ENCODE measurements at places on chromosomes 11 and 22.

DNA sequence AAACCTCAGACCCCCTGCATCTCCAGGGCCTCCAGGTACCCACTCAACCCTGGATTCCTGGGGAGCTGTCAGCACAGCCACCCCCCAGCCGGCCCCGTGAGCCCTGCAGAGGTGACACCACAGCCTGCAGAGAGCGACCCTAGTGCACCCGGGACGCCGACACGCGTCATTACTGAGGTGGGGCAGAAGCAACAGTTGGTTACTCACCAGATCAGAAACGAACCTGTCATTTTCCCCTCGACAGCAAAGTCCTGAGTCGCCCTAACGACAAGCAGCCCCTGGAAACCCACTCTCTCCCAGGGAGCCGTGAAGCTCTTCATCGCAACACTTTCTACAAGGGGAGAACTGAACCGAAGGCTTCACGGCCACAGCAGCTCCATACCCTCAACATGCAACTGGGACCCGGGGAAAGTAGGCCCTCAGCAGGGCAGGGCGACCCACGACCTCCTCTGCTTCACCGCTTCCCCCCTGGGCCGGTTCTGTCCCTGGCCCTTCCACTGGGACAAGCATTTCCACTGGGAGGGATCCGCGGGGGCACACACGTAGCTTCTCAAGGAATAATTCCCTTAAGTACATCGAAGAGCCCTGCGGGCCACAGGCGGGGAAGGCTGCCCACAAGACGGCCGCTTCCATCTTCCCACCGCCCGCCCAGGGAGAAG is 1.6 kb downstream of the BRD1 start:
- DNase-seq = no peak

GRCh38 chr22:35375526-35375925 is 5.4 kb upstream of the HMOX1 start:
- no peak for DNase-seq

DNA sequence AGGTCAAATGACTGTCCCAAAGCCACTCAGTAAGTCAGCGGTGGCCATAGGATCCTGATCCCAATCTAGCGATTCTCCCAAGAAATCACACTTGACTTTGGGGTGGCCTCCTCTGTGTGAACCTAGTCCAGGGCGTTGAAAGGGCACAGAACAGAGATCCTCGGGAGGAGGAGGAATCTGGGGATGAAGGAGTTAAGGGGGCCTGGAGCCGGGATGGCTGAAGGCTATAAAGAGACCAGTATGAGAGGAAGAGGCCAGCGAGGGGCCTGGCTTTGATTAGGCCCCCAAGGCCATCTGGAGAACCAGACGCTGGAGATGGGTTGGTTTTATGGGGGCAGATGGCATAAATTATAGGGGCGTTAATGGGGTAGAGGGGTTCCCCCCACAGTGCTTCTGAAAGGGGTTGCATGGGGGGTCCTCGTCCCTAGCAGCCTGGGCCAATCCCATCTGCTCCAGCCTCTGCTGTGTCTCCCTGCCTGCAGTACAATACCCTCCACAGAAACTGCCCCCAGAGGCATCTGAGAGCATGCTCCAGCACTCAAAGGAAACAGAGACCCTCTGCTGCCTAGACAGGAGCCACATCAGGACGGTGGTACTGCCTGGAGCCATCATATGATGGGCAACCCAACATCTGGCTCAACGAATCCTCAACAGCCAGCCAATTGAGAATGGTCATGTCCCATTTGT is 35.2 kb upstream of the TRIM29 start:
- DNase-seq = no peak

- DNase-seq = no peak
These were observed 99.6 kb upstream of the SPON1 start for GRCh38 chr11:13862845-13863392.

DNA sequence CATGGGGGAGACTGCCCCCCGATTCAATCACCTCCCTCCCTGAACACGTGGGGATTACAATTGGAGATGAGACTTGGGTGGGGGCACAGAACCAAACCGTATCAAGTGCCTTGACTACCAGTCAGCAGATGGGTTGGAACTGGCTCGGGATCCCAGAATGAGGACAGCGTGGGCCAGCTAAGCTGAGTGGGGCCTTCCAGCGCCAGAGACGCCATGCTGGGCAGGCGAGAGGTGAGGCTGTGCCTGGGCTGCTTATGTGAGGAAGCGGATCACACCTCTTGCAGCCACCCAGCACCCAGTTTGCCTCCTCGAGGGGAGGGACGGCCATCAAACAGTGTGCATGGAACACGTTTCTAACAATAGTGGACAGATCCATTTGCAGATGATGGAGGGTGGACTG is 195.1 kb downstream of the TBC1D22A start:
- DNase-seq = no peak

DNA sequence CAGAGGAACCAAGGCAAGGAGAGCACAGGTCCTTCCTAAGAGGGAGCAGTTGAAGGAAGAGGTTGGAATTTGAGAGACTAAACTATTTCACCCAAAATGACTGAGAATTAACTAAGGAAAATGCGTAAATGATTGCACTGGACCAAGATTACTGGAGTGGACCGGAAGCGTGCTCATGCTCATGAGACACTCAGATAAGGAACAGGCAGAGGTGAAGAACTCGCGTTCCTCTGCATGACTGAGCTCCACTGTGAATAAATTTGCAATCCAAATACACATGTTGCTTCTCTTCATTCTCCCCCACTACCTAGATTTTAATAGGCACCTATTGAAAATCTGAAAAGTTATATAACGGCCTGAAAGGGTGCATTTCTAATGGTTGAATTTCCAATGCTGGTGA is 207.0 kb downstream of the KIRREL3 start:
- DNase-seq = no peak

GRCh38 chr11:36465449-36466163 is 44.5 kb downstream of the TRAF6 start:
- no peak for DNase-seq

GRCh38 chr22:30224161-30224857 is 22.2 kb downstream of the LIF start:
- no peak for DNase-seq

- DNase-seq = no peak
These were observed 93.4 kb downstream of the CEP164 start for GRCh38 chr11:117421041-117421440.

DNA sequence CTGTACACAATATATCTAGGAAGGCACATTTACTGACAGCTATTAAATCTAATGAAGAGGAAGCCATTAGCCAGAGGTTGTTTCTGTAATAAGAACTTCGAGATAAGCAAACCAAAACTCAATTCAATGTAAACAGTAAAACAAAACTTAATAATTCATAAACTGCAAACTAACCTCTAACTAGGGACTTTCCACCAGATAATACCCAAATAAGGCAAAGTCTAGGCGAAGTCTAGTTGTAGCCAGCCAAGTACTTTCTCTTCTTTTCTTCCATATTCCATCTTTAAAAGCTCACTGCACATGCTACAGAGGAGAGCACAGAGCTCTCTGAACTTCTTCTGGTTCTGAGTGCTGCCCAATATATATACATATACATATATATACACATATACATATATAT is 229.9 kb upstream of the ANO5 start:
- no peak for DNase-seq

- no peak for DNase-seq
These were observed 119.3 kb downstream of the METTL15 start for GRCh38 chr11:28227460-28227859.

GRCh38 chr11:102930451-102930850 is 25.1 kb downstream of the MMP13 start:
- no peak for DNase-seq

DNA sequence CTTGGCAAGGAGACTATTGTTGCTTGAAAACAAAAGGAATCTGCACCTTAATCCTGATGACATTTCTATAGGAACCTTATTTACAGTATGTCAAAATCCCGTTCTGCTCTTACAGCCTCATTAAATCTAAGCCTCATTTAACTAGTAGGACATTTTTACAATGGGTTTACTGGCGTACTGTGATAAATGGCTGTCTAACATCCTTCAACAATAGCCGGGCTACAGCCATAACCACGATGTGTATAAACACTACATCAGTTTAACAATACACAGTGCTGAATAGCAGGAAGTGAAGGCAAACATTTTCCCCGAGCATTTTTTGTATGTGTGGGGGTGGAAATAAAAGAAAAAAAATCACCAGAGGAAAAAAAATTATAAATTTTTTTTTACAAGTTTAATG is 131.2 kb downstream of the ARL14EP start:
- no peak for DNase-seq

GRCh38 chr22:19982991-19983578 is 33.5 kb downstream of the ARVCF start:
- DNase-seq = no peak

- no peak for DNase-seq
These were observed 131.6 kb upstream of the B3GAT1 start for GRCh38 chr11:134543645-134544044.

- DNase-seq = no peak
These were observed 437 bp downstream of the KIAA0930 start for GRCh38 chr22:45240104-45240809.

- no peak for DNase-seq
These were observed 14.5 kb downstream of the MAP6 start for GRCh38 chr11:75654314-75654713.

- DNase-seq = no peak
These were observed 82.3 kb downstream of the JRKL start for GRCh38 chr11:96472085-96472484.

GRCh38 chr11:16793511-16793910 is 55.1 kb downstream of the C11orf58 start:
- DNase-seq = no peak

DNA sequence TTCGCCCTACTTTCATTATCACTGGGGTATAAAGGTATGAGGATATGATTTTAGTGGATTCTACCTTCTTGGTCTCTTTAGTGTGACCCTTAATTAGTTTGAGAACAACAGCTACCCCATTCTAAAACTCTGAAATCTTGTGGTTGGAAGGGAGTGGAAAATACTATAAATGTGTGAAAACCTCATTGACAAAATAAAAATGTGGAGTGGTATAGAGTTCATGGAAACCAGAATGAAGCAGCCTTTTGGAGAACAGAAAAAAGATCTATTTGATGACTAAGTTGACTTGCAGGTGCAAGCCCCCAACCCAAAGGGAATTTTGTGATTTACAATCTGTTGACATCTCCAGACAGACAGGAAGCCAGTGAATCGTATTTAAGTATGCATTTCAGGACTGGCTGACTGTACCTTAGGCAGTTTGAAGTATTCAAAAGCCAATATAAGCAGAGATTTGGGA is 75.8 kb downstream of the GAS2 start:
- peak; percentile 30 for DNase-seq

DNA sequence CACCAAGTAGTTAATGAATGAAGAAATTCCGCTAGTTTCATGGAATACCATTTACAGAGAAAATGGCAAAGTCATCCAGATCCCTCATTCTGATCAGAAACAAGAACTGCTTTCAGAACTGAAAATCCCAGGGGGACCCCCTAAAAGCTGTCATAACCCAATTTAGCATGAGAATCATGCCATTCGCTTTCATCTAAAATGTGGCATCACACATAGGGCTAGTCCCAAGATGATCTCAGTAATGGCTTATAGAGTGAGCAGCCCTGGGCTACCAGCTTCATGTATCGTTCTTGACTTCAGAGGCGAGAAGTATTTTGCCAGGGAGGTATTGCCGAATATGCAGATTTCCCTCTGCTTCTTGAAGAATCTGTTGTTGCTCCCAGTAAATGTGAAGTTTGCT is 134.0 kb downstream of the TTC17 start:
- no peak for DNase-seq

DNA sequence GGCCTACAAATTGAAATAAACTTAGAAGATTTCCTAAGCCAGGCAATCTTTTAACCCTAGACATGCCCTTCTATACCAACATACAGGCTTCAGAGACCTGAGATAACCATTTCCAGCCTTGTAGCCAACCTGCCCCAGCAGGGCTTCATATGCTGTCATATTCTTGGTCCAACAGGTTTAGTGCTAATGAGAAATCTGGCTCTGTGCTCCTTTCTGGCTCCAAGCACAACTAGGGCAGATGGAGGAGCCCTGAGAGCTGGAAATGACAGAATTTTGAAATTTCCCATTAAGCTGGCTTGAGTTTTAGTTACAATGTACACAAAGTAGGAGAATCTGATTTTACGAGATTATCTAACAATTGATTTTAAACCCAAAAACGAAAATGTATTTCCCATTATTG is 323.0 kb upstream of the CCDC90B start:
- DNase-seq = no peak

GRCh38 chr11:33388793-33389525 is 131.8 kb downstream of the HIPK3 start:
- no peak for DNase-seq

DNA sequence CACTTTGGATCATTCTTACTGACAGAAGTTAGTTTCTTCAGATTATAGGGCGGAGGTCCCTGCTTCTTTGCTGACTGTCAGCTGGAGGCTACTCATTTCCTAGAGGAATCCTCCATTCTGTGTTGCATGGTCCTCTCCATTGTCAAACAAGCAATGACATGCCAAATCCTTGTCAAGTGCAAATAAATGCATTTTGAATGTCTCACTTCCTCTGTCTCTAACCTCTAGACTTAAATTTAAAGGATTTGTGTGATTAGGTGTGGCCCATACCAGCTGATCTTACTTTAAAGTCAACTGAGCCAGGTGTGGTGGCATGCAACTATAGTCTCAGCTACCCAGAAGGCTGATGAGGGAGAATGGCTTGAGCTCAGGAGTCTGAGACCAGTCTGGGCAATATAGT is 458.4 kb upstream of the CCDC179 start:
- no peak for DNase-seq

DNA sequence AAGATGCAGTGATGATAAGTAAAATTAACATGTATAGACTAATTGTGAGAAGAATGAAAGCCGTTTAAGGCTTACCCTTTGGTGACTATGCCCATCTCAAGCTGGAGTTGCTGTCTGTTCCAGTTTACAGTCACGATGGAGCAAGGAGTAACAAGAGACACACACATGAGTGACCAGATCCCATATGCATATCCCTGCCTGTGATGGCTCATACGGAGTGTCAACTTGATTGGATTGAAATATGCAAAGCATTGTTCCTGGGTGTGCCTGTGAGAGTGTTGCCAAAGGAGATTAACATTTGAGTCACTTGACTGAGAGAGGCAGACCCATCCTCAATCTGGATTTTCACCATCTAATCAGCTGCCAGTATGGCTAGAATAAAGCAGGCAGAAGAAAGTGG is 786.8 kb downstream of the FAM181B start:
- no peak for DNase-seq

GRCh38 chr11:119671051-119671450 is 57.9 kb downstream of the NECTIN1 start:
- no peak for DNase-seq

GRCh38 chr11:8371516-8371884 is 107.8 kb upstream of the LMO1 start:
- no peak for DNase-seq

- DNase-seq = no peak
These were observed 32.2 kb upstream of the TFIP11 start for GRCh38 chr22:26544489-26544888.

- DNase-seq = no peak
These were observed 7.2 kb downstream of the RAB36 start for GRCh38 chr22:23152238-23153114.

Data from bone marrow (tissue), 2 donors.